ENCODE measurements at places on chromosomes 4 and X.
A peak's percentile ranks its signal among the peaks of the same experiment; 100 is the strongest.

DNA sequence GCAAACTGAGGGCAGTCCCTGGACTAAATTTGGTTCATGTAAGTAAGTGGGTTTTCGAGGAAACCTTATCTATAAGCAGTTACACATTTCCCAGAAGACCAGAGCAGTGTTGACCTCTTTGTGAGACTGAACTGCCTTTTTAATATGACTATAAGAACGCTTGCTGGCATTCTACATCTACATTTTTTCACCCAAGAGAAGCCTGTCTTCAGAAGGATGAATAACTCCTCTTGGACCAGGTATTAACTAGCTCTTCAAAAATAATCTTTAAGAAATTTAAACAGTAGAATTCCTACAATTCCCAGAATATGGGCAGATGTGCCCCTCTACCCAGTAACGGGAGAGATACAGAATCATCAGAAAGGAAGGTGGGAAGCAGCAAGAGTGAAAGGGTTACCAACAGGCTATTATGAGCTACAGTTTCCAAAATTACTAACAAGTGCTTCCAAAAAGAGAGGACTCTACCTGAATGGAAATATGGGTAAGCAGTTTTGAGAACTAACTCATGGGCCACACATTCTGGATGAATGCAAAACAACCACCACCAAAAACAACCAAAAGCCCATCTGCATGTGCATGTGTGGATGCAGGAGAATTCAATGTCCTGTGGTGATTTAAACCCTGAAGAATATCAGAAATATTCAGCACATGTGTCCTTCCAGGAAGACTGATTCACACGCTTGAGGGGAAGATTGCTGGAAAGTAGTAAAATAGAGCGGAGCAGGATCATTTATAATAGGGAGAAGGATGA is 17.4 kb downstream of the BBS12 start:
- DNase-seq = no peak

DNA sequence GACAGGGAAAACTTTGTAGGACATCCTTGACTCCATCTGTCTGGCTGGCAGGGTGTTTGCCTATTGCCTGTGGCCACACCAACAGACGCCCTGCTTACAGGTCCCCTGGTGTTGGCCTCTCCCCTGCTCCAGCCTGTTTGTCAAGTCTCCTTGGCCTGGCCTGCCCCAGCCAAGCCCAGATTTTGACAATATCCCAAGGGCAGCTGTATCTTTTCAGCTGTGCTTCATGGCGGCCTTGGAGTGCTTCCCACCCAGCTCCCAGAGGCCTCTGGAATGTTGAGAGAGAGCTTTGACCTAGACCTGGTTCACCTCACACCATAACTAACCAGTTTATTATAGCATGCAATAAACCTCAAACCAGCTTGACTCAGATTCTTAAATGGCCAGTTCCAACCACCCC is 204.0 kb upstream of the NHS start:
- DNase-seq = no peak

DNA sequence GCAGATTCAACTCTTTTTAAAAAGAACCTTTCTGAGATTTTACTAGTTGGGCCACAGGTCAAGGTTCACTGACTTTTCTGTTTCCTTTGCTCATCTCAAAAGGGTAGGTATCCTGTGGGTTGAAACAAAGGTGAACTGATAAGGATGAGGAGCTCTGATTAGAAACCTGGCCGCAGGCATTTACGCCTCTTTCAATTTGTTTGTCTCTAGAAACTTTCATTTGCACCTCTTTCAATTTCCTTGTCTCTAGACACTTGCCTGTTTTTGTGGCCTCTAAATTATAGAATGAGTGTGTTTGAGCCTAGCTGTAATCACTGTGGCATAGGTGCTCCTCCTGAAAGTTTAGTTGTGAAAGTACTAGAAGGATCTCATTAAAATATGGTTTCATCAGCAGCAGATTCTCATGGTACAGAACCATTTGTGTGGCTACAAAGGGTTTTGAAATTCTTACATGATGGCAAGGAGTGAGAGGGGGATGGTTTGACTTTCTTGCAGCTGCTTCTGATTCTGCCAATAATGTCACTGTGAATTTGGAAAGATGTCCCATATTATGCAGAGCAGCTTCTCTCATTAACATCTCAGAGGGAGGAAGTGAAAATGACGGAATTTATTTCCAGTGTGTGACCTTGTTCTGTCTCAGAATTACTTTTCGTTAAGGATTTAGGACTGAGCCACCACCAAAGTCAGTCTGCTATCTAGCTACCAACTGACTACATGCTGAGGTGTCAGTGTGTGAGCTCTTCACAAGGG is 142.2 kb downstream of the SH2D1A start:
- no peak for DNase-seq

DNA sequence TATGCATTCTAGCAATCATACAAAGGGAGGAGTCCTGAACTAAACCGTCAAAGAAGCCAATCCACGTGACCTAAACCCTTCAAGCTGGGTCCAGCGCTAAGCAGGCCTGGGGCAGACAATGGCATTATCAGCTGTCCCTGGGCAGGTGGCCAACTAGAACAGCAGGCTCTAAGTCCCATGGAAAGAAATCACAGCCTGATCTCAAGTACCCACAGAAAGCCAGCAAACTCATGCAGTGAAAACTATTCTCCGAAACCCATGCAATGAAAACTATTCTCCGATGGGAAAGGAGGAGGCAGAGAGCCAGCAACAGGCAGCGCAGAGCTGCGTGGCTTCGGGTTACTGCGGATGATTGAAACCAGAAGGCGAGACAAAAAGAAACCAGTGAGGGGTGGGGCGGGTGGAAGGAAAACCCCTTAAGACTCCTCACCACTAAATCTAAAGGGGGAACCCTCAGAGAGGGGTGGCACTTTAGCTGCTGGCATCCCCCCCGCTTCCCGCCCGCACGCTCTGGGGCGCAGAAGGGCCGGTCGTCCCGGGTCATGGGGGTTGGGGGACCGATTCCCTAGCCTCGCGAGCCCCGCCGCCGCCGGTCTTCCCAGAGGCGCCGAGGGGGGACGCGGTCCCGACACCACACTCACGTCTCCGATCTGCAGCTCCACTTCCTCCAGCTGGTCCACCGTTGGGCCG is 567 bp downstream of the C4orf46 start:
- peak; percentile 68 for DNase-seq

DNA sequence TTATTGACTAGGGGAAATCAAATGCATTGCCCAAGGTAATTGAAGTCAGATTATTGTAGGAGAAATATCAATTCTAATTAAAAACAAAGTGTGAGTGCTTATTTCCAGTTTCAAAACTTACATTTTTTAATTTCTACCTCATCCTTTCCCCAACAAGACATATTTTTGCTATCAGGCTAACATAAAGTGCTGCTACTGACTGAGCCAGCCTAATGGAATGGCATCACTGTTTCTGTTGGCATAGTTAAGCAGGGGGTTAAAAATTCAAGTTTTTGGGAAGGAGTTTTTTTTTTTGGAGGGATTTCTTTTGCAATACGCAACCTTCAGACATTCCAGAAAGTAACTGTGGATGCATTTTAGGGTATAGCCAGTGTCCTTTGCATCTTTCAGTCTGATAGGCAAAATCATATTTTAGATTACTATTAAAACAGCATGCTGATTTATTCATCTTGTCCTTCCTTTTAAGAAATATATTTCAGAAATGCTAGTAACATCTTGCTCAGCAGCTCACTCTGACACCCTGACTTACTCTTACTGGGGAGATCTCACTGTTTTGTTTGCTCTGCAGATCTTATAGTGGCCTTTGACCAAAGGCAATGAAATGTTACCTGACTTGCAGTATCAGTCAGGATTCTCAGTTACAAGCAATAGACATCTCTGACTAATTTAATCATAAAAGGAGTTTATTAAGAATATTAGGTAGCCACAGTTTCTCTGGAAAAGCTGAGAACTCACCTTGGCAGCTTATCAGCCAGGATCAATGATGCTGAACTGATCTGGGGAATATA is 24.4 kb downstream of the GAB1 start:
- no peak for DNase-seq

GRCh38 chrX:153746359-153746758 is 17.7 kb upstream of the PLXNB3 start:
- DNase-seq = no peak

- DNase-seq = no peak
Measured at GRCh38 chr4:3655485-3655884, 110.7 kb upstream of the ADRA2C start.

DNA sequence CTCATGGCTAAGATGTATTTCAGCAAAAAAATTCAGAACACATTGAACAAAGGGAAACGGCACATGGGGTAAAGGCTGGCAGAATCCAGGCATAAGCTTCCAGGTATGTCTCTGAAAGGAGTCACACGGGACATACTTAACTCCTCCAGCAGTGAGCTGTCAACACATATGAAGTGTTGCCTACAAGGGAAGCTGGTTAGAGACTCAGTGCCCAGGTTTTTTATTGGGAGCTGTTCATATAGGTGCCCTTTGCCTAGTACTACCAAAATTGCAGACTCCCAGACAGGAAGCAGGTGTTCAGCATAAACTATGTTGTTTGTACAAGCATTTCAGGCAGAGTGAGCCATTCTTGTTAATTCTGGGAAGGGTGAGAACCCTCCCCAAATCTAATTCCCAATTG is 77.4 kb upstream of the PUDP start:
- no peak for DNase-seq

All from stimulated activated CD4-positive, alpha-beta T cell treated with anti-CD3 and anti-CD28 coated beads, Interleukin-1b, Interleukin-23, amount 100 ng/mL, for 48 hours (primary cell).